WTC11 (cell line): ENCODE measurements at places on chromosomes 7 and 10.

DNA sequence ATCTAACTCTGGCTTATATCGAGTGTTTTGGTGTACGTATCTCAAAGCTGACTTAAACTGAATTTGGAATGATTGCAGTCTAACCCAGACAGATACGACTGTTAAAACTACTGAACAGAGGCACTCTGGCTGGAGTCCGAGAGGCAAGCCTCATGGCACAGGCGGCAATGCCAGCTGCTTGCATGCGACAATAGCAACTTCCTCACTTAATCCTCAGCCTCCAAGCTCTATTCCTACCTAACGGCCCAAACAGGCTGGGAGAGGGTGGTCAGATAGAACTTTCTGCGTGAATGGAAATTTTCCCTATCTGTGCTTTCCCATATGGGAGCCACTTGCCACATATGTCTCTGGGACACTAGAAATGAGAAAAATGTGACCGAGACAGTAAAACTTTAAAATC is 292.0 kb upstream of the KLF6 start:
- no peak for DNase-seq

DNA sequence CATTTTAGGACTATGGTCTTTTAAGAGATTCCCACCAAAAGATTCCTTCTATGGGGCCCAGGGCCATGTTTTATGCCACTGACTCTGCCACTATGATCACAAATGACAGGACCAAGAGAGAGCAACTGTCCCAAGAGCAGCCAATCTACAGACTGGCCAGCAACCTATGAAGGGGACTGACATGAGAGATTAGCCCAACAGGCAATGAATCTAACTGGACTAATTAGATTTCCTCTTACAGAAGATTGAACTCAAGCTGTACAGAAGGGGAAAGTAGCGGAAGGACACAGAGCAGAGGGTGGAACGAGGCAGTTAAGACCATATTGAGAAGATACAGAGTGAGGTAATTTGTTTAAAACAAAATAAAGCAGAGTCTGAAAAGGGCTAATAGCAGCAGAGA is 25.8 kb downstream of the ZNF800 start:
- DNase-seq, result no peak

DNA sequence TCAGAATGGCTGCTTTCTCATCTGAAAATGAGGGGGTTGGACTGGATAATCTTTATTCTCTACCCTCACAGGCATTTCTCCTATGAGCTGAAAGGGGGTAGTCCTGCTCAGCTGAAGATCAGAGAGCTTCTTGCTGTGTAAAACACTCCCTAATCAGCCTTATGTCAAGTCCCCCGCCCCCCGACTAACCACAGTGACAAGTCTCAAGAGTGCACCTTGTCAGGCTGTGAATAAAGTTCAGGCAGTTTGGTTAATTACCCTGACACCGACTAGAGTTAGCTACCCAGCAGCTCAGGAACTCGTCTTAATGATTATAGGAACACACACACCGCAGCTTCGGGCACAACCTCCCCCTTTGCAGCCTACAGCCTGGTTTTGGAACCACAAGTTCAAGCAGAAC is 513.7 kb downstream of the RPS24 start:
- DNase-seq, result no peak

DNA sequence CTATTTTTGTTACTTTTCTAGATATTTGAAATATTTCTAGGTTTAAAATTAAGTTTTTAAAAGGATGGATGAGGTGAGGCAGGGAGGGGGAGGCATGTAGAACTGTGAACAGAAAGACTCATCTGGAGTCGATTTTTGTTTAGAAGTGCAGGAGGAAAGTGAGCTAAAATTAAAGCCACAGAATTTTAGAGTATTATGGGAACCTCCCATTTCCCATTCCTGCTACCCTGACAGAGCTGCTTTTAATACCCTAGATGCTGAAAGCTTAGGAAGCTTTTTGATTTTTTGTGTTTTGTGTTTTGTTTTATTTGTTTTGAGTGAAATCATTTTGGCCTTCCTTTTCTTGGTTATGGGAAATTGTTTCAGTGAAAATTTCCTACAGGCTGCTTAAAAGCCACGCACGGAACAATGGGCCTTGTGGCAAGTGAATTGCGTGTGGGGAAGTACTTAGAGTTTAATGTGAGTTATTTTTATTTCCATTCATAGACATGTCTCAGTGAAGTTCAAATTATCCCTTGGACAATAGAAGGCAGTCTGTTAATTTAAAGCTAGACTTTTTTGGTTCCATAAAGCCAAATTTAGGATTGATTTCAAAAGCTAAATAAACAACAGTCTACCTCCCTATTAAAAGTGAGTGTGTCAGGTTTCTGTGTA is 102.0 kb upstream of the HDAC9 start:
- DNase-seq, result no peak

- no peak for DNase-seq
Measured at GRCh38 chr7:74040101-74040790, 12.3 kb downstream of the ELN start.

GRCh38 chr7:157930441-157930840 is 593.6 kb downstream of the DNAJB6 start:
- DNase-seq, result no peak

DNA sequence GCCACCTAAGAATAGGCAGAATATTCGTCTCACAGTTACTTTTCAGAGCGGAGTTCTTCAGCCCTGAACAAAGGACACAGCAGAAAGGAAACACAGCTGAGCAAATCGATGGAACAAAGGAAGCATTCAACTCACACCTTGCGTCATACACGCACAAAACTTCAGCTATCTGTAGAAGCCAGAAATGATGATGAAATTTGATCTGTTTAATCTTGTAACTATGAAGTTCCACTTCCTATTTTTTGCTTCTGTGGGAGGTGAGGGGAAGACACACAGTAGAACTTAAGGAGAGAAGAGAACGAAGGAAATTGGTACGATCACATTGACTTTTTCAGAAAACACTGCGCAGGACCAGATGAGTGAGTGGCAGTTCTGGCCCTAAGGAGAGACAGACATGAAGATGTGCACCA is 26.2 kb downstream of the FAM171A1 start:
- no peak for DNase-seq

GRCh38 chr7:154509192-154509591 is 457.0 kb downstream of the DPP6 start:
- no peak for DNase-seq
